ENCODE measurements at places on chromosomes 2 and 18.

DNA sequence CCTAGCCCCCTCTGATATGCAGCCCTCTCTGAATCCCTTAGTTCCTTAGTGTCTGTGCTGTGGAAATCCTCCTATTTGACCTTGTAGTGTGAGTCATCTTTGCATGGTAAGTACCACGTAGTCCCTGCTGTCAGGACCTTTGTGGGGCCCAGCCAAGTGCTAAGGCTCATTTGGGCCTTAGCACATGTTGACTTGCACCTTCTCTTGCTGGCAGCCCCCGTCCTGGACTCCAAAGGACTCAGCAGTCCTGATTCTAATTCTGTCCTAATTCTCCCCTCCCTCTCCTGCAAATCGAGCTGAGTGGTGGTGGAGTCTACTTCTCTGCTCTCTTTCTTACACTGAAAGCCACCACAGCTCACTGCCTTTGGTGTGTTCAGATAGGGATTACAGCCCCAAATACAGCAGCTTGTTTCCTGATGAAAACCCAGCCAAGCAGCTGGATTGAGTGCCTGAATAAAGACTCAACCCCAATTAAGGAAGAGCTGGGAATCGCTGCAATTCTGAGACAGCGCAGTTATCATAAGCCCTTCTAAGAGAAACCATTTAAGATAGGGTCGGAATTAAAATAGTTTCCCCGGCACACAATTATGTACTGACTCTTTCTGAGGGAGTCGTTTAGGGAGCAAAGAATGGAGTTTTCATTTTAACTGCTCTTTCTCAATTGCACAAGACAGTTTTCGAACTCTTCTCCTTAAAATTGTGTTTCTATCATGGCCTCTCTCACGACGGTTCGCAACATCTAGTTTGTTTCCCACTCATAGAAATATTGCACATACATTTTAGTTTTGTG is 215.6 kb upstream of the TNP1 start:
- DNase-seq, result no peak

GRCh38 chr2:56687169-56687568 is 503.4 kb downstream of the CCDC85A start:
- DNase-seq, result no peak

GRCh38 chr18:48629730-48630324 is 91.0 kb downstream of the CTIF start:
- no peak for DNase-seq

DNA sequence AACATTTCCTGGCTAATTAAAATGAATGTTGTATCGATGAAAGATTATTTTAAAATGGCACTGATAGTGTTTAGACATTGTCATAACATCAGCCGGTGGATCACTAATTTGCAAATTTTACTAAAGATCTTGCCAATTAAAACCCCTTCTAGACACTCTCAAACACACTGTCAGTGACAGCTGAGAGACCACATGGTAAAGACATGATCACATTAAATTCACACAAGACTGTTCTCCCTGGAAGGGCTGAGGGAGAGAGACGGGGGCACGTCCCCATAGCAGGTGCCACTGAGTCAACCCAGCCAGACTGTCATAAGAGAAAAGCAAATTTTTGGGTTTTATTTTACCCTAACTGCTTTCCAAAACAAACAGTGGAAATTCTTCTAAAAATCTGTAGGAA is 306.0 kb downstream of the TXNL1 start:
- DNase-seq, result no peak

GRCh38 chr2:233093721-233094120 is 33.6 kb downstream of the INPP5D start:
- DNase-seq, result no peak

DNA sequence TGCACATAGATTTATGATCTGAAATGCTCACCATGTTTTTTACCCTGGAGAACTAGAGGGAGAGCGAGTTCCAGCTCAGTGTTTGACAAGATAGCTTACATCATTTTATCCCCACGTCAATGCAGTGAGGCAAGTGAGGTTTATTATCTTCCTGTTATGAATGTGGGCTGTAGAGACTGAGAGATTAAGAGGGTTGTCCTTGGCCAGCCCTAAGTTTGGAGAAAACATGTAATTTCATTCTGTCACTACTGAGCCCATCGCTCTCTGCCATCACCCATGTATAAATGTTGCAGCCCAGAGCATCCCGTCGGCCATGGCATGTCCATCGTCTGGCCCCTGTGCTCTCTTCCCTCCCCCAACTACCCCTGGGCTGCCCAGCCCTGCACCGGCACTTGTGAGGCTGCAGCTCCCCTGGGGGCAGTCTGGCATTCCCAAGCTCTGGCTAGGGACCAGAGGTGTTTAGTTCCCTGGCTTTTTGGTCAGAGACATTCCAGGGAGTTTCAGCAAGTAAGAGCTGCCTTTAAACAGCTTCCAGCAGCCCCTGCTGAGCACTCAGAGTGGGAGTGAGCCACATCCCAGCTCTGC is 136.7 kb downstream of the ANTXR1 start:
- no peak for DNase-seq

DNA sequence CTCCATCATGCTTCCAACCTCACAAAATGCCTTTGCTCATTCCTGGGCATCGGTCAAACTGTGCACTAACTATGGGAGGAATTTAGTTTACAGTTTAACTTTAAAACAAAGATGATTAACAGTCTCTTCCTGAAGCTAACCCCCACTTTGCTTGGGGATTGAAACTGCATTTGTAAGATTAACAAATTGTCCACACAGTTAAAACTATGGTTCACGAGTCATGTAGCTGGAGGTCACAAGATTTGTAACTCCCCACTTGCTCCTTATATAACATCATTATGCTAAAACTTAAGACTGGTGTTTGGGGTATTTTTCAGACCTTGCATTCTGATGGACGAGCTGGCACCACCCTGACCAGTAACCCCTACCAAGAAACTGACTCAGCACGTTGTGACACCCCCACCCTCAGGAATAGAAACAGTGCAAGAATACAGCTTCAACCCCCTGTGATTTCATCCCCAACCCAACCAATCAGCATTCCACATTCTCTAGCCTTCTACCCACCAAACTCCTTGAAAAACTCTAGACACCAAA is 252.3 kb downstream of the MBD5 start:
- DNase-seq, result no peak

- no peak for DNase-seq
Observed at GRCh38 chr2:204849892-204850291, 304.6 kb downstream of the PARD3B start.

DNA sequence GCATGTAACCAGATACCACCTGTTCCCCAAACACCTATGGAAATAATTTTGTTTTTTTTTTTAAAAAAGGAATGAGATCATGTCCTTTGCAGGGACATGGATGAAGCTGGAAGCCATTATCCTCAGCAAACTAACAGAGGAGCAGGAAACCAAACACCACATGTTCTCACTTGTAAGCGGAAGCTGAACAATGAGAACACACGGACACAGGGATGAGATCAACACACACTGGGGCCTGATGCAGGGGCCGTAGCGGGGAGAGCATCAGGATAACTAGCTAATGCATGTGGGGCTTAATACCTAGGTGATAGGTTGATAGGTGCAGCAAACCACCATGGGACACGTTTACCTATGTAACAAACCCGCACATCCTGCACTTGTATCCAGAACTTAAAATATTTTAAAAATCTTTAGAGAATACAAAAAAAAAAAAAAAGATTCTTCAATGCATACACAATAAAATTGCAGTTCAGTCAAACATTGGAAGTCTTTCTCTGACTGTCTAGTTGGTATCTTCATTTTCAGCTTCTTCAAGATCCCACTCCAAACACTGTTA is 11.6 kb upstream of the CASP10 start:
- DNase-seq, result no peak

DNA sequence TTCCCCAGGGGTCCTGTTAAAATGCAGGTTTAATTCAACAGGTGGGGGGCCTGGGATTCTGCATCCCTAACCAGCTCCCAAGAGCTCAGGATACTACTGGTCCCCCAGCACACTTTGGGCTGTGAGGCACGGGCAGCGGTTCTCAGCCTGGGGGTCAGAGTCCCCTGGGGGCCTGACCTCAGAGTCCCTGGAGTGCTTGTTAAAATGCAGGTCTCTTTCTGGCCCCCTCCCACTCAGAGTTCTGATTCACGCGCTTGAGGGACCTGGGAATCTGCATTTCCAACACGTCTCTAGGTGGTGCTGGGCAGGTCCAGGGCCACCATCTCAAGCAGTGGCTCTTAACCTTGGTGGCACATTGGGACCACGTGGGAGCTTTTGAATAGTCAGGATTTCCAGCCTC is 2.8 kb upstream of the OTOS start:
- DNase-seq, result no peak

DNA sequence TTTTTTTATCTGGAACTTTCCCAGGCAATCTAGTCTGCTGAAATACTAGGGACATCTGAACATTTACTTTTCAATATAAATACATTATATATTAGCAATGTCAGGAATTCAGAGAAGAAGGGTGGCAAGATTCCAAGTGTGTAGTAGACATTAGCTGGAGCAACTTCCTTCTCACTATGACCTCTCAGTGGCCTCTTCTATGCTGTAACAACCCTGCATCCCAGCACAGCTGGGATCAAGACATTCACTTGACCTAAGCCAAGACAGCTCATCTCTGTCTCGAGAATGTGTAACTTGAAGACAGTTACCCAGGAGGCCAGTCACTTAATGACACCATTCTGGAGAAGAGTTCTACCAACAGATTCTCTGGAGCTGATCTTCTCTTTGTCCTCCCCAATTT is 61.7 kb upstream of the RALBP1 start:
- no peak for DNase-seq

GRCh38 chr2:146123714-146124113 is 1603.8 kb upstream of the ZEB2 start:
- no peak for DNase-seq

DNA sequence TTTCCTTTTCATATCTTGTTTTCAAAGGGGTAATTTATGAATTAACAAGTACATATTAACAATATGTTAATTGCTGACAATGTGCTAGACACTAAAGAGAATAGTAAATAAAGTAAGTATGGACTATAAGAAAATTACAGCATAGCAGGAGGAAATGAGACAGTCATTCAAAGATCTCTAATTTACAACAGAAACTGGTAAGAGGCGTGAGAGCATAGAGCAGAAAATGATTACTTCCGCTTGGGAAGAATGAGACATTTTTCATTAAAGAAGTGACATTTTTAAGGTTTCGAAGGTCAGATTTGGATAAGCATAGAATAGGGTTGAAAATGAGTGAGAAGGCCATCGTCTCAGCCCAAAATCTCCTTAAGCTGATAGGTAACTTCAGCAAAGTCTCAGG is 184.4 kb upstream of the SESTD1 start:
- DNase-seq, result no peak

- DNase-seq, result no peak
Observed at GRCh38 chr18:27887711-27888495, 289.0 kb downstream of the CDH2 start.

DNA sequence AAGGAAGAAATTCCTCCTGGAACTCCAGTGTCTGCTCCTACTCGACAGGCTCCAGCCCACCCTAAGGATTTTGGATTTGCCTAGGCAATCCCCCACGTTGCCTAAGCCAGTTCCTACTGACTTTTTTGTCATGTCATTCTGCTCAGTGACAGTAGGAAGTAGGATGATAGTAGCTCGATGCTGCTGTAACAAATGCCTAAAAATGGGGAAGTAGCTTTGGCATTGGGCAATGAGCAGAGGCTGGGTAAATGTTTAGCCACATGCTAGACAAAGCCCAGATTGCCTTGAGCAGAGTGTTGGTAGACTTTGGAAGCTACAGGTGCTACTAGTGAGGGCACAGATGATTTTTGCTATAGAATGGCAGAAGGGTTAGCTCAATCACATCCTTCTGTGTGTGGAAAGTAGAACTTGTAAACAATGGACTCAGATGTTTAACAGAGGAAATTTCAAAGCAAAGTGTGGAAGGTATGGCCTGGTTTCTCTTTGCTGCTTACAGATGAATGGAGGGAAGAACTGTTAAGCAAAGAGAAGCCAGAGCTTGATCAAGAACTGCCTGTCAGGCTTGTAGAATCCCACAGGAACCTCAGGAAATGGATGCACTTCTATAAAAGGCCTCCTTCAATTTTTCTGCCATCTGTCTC is 154.8 kb downstream of the RNF144A start:
- DNase-seq, result no peak

DNA sequence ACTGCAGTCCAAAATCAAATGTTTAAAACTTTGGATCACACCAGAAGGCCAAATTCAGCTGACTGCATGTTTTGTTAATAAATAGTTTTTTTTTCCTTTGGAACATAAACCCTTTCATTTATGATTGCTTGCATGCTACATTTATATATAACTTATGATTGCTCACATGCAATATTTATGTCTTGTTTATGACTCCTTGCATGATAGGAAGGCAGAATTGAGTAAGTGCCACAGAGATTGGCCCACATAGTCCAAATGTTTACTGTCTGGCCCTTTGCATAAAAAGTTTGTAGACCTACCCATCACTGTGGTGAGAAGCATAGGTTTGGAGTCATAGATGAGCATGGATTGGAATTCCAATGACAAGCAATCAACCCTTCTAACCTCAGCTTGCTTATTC is 30.8 kb downstream of the WDFY1 start:
- no peak for DNase-seq

- DNase-seq, result no peak
Observed at GRCh38 chr18:48161911-48162698, 231.6 kb upstream of the SMAD2 start.

DNA sequence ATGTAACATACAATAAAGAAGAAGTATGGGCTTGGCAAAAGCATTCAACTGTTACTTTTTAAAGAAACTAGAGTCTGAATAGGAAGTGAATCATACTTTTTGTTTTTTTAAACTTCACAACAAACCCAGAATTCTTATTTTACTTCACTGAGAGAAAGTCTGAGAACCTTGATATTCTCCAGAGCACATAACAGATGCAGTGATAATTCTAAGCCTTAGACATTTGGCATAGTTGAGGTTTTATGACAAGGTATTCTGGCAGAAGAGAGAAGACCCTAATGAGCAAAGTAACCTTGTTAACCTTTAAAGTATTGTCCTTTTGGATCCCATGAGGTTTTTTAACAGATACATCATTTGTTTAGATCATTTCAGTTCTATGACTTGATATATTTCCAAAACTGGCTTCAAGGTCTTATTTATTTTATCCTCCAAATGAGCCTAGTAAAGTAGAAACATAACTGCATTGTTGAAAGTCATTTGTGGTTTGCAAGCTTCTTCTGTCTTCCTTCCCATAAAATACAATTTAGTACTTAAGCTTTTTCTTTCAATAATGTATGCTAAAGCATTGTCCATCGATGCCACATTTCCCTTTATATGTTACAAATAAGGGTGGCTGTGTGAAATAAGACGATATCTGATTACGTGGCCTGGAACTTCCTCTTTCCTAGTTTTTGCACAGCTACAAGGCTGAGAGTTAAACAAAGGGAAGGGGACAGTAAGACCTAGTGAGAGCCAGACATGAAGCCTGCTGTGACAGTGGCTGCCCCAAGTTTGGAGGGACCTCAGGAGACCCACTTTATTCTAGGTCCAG is 86.1 kb upstream of the ITPRID2 start:
- DNase-seq, result no peak

Data from activated CD4-positive, alpha-beta memory T cell treated with anti-CD3 and anti-CD28 coated beads, Interleukin-2, amount 10 ng/mL, durations not matched to agents 7 days and 5 days (primary cell).